ENCODE measurements at places on chromosomes 3 and 15.

- no peak for DNase-seq
These were observed 321.5 kb upstream of the CTNNB1 start for GRCh38 chr3:40877631-40878463.

- DNase-seq, result no peak
These were observed 4.2 kb downstream of the SEMA3B start for GRCh38 chr3:50272911-50273688.

DNA sequence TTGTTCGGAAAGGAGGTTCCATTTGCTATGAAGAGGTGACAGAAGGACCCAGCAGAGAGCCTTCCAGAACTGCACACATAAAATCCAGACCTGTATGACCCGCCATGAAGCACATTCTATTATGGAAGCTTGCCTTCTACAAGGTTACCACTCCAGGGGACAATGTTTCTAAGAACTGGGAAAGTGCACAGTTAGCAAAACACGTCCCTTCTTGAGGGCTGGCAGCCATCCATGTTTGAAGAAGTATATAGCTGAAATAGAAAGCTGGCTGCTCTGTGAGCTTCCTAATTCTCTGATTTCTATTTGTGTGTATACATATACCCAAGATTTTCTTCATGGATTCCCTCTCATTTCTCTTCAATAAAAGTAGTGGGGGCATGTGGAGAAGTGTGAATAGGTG lies 74.6 kb downstream of the CNTN3 start:
- no peak for DNase-seq

GRCh38 chr15:91862891-91863504 lies 9.5 kb downstream of the SLCO3A1 start:
- no peak for DNase-seq

GRCh38 chr15:94925680-94926079 lies 694.3 kb downstream of the MCTP2 start:
- DNase-seq, result no peak

- no peak for DNase-seq
These were observed 9.6 kb downstream of the ARHGEF3 start for GRCh38 chr3:56792193-56792592.

DNA sequence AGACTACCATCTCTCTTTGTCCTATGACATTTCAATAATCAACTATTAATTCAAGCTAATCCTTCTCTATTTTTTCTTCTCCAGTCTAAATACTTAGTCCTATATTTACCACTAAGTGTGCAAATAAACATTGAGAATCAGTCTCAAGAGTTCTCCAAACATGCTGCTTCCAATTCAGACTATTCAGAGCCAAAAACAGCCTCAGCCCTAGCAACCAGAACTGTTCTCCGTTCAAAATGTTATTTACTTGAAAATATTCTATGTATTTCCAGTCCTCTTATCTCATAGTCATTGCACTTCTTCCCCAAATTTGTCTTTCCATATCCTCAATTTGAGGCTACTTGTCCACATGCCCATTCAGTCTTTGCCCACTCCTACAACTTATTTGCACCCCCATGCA lies 805.5 kb downstream of the IGSF11 start:
- DNase-seq, result no peak

DNA sequence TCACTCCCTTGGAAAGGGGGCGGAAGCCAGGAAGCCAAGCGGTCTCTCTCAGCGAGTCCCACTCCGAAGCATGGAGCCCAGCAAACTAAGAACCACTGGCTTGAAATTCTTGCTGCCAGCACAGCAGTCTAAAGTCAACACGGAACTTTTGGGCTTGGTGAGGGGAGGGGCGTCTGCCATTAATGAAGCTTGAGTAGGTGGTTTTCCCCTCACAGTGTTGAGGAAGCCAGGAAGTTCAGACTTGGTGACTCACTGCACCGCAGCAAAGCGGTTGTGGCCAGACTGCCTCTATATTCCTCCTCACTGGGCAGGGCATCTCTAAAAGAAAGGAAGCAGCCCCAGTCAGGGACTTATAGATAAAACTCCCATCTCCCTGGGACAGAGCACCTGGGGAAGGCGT lies 665.4 kb upstream of the CBLB start:
- DNase-seq, result no peak

- DNase-seq, result no peak
These were observed 857.3 kb downstream of the TUSC7 start for GRCh38 chr3:117566926-117567325.

DNA sequence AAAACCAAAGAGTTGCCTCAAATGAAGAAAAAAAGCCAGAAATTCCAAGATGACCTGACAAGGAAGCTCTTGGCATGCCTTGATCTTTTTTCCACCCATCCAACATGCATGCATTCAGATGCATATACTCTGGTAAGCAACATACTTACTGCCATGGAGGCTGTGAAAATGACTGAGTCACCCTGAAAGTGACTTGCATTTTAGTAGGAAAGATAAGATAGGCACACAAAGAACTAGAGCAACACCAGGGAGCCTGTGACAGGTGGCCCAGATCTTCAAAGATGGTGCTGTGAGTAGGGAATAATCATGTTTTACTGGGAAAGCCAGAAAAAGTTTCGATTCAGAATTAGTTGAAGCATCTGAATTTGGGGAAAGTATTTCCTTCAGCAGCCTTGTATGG lies 185.1 kb upstream of the SLCO3A1 start:
- DNase-seq, result no peak

DNA sequence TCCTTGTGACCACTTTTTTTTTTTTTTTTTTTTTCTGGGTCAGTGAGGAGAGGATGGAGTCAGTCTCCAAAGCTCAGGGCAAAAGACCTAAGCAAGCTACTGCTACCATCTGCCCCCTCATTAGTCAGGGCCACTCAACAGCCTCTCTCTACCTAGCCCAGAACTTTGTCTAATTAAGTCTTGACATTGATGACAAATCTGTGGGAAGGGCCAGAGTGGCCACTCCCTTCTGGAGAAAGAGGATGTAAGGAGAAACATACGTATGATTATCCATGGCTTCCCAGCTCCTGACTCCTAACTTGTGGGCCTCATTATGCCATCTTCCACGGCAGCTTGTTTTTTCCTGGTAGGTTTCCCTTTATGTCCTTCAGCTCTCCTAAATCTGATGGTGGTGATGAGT lies 37.9 kb downstream of the NR1I2 start:
- no peak for DNase-seq

GRCh38 chr3:23835802-23836201 lies 30.0 kb downstream of the UBE2E1 start:
- DNase-seq, result no peak

- DNase-seq, result no peak
These were observed 1.7 kb downstream of the SPATA12 start for GRCh38 chr3:57062101-57062631.

- DNase-seq, result no peak
These were observed 15.2 kb downstream of the TRAIP start for GRCh38 chr3:49841126-49841696.

- no peak for DNase-seq
These were observed 47.4 kb upstream of the OSTN start for GRCh38 chr3:191151653-191152052.

DNA sequence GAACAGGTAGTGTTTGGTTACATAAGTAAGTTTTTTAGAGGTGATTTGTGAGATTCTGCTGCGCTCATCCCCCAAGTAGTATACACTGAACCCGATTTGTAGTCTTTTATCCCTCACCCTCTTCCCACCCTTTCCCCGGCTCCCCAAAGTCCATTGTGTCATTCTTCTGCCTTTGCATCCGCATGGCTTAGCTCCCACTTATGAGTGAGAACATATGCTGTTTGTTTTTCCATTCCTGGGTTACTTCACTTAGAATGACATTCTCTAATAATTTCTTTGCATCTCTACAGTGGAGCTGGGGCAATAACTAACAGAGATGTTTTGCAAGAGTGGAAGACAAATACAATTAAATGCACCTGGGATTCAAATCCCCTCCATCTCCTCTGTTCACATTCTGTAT lies 93.2 kb downstream of the TP63 start:
- DNase-seq, result no peak

DNA sequence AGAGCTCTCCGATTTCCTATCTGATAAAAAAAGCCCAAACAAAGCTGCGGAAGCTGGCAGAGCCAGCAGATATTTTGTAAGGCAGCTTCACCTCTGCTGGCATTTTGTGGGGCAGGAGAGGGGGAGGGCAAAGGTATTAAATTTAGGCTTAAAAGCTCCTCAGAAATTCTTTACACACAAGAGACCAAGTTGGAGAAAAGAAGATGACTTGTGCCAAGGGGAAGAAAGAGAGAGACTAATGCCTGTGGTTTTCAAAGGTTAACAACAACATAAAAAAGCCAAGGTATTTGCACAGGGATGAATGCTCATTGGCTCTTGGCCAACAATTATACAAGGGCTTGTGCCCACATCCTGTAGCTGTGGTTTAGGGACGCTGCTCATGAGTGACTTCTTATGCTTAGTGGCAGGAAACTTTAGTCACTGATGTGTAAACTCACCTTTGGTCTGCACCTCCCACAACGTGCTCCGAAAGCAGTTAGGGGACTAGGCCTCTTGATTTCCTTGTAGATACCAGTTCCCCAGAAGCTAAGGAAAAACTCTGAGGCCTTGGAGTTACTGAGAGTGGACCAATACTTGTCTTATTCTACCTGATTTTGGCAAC lies 152.9 kb downstream of the TPRG1 start:
- no peak for DNase-seq

GRCh38 chr3:23455084-23455483 lies 252.0 kb downstream of the UBE2E2 start:
- DNase-seq, result no peak

DNA sequence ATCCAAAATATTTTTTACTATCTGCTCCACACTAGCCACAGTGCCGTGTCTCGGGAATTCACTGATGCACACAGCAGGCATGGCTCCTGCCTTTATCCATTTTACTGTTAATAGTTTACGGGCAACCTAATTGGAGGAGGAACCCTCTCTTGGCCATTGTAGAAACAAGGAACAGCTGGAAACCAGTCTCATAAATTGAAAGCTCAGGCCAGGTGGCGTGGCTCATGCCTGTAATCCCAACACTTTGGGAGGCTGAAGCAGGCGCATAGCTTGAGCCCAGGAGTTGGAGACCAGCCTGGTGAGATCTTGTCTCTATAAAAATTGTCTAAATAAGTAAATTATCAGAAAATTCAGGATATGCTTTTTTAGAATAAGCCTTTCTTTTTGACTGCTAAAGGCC lies 39.0 kb downstream of the IL5RA start:
- no peak for DNase-seq

DNA sequence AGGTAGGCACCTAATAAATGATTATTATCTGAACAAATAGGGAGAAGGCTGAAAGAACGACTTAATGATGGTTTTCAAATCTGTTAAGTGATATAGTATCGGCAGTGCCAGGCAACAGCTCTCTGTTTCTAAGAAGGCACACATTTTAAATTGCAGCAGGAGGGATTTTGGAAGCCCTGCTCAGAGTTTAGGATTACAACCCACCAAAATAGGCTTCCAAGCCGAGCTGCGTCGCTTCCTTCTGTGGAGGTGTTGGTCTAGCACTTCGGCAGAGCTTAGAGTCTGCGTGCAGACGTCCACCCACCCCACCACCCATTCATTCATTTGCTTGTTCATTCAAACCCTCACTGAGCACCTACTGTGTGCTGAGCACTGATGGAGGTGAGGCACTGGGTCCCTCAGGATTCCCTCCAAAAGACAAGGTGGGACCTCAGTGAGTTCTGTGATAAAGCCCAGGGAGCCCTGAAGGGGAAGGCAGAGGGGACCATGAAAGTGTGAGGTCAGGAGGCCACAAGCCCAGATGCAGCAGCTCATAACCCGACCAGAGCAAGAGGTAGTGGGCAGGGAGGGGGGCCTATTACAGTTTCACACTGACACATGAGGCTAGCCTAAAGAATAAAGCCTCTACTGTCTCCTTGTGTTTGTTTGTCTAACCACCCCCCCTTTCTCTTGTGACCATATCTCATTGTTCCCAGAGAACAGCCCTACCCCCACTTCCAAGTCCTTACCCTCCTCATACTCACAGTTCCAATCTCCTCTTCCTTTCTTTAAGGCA lies 8.9 kb downstream of the ADCY5 start:
- DNase-seq, result no peak

GRCh38 chr3:23051240-23052140 lies 151.6 kb upstream of the UBE2E2 start:
- no peak for DNase-seq

DNA sequence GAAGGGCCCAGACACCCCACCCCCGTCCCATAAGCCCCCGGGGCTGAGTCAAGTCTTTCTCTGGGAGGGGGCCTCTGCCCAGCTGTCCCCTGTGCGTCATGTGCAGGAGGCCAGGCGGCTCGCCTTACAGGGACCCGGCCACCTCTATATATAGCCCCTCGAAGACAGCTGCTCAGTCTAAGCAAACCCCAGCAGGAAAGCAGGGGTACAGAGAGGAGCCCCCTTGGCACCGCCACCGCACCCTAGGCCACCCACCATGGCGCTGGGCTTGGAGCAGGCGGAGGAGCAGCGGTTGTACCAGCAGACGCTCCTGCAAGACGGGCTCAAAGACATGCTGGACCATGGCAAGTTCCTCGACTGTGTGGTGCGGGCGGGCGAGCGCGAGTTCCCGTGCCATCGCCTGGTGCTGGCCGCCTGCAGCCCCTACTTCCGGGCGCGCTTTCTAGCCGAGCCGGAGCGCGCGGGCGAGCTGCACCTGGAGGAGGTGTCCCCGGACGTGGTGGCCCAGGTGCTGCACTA lies at the start of gene KLHL40:
KLHL40 (plus strand) TSS at position 175 of the 519 bp plus-strand sequence; CDS start at position 257, 82 bp downstream.
- DNase-seq, result no peak

DNA sequence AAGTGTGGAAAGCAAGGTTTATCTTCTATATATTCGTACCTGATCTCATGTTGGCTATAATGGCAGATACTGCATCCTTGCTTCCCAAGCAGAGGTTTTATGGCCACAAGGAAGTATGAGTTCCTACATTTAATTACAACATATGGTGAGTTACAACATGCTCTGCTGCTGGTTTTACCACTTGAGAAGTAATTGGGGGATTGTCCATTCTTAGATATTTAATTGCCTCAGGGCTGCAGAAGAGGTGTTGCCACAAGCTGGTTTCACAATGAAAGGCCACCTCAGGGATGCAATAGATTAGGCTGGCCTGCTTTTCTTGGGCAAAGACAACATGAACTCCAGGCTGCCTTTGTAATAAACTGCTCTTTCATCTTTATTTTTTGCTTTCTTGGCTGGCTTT lies 48.6 kb downstream of the RAP2B start:
- DNase-seq, result no peak

GRCh38 chr15:59282515-59283337 lies 76.1 kb downstream of the LDHAL6B start:
- no peak for DNase-seq

GRCh38 chr3:100020876-100021644 lies 93.2 kb downstream of the FILIP1L start:
- DNase-seq, result no peak

GRCh38 chr15:83854321-83854720 lies 200.4 kb downstream of the ADAMTSL3 start:
- DNase-seq, result no peak

DNA sequence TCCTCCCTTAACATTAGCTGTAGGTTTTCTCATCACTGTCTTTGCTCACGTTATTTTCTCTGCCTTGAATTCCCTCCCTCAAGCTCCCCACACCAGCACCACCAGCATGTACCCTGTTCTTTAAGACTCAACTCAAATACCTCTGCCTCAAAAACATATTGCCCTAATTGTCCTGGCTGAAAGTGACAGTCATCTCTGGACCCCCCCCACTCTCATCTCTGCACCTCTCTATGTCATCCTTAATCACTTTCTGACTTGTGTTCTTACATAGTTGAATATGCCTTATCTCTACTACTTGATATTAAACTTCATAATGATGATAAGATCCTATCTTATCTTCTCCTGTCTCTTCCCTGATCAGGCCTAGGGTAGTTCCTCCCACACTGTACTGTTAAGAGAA lies 345.2 kb upstream of the TPRG1 start:
- no peak for DNase-seq

- no peak for DNase-seq
These were observed 90.0 kb downstream of the FSIP1 start for GRCh38 chr15:39692356-39693327.

- DNase-seq, result no peak
These were observed 7.7 kb upstream of the ACTC1 start for GRCh38 chr15:34802803-34803750.
